Nephron progenitor cell (in vitro differentiated cells): ENCODE measurements at places on chromosomes 3 and 15.
A peak's percentile ranks its signal among the peaks of the same experiment; 100 is the strongest.

DNA sequence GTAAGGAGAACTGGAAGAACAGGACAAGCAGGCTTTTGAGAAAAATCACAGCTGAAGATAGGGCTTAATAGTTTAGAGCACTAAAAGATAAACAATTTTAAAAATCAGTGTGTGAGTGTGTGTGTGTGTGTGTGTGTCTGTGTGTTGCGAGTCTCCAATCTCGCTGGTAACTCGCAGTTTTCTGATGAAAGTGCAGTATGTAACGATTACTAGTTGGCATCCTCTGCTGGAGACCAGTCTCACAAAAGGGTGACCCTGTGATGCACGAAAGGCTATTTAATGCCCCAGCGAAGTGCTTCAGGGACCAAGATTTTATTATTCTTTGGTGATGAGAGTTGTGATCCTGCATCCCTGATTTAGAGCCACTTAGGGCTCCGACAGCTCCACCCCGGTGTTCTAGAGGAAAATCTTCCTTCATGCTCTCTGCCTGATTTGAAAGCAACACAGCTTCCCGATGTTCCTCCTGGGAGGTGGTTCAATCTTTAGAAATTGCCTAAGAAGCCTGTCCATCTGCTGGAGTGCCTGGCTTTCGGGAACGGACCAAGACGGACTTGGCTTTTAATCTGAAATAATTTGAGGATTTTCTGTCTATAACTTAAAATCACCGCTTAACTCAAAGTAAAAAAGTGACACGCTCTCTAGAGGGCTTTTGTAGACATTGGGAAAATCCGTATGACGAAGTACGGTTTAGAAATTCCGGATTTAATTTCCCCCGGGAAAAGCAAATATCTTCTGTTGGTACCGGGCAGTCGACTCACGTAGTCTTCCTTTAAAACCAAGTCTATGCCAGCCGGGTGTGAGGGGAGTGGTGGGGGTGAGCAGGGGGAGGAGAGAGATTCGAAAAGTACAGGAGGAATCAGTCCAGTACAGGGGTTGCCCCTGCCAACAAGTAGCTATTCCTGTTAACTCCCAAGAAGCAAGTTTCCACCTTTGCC lies 1.1 kb upstream of the ALCAM start:
- DNase-seq = peak; percentile 12

DNA sequence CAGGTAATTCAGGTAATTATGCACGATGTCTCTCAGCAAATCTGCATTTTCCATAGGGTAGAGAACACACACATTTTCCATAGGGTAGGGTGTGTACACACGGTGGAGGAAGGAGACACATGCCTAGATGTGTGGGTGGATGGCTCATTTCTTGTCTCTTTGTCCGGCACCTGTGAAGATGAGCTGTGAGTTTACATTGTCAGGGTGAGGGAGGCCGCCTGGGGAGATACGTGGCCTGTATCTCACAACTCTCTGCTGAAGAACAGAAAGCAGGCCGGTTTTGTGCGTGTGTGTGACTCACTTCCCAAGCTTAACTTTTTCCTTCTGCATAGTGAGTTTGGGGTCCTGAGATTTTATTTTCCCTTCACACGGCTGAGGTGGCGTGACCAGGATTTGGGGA lies 60.3 kb downstream of the SLC6A6 start:
- no peak for DNase-seq

- no peak for DNase-seq
Measured at GRCh38 chr3:172339892-172340291, 108.4 kb downstream of the GHSR start.

DNA sequence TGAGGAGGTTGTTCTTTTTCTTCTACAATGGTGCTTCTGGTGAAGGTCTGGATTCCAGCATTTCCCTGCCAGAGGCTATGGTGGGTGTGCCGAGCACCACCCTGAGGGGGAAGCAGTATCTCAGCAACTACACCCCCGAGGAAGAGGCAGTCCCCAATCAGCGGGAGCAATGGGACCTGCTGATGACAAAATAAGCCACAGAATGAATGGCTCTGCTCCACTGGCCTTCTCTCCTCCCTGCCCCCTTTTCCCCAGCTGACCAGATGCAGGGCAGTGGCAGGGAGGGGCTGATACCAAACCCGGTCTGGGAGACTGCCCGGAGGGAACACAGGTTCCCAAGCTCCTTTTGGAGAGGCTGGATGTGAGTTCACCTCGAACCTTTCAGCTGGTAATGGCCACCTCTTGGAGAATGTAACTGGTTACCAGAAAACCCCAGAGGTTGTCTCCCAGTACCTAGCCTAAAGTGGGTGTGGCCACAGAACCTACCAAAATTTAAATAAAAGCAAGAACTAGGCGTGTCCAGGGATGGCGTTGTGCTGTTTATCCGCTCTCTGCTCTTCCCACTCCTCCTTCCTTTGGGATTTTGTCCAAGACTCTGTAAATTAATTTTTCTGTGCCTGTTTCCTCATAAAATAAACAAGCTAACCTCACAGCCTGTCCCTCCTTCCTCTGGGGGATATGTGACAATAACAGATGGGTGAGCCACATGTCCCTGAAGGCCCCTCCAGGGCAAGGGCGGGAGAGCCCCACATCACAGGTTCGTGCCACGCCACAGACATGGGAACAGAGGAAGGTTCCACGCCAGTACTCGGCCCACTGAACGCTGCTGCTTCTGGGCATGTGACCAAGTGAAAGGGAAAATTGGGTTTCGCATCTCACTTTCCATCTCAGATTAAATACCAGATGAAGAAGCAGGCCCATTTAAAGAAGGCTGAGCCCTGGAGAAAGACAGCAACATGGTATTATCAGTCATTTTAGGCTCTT lies 35.1 kb upstream of the SPTBN5 start:
- DNase-seq = no peak

- no peak for DNase-seq
Measured at GRCh38 chr3:1138036-1138435, 45.2 kb downstream of the CNTN6 start.

DNA sequence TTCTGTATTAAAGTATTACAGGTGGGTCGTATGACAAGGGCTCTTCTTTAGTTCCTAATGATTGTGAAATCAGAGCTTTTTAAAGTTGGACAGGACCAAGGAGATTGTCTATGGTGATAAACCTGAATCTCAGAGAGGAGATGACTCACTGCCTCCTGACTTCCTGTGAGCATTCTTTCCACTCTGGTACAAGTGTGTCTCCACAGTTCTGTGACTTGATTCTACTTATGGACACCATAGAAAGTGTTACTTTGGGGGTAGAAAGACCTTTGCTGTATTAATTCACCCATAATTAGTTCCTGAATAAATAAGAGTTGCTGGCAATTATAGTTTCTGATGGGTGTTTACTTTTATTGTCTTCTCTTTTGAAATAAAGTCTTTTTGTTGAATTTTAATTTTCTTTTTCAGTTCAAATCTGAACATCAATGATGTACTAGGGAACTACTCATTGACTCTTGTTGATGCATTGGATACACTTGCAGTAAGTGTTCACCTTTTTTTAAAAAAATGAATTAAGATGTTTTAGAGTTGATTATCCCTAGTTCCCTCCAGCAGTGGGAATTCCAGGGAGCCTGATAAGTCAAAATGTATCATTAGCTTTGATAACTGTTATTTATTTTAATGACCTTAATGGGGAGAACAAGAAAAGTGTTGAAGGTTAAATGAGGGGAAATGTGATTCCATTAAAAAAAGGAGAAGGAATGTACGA lies 7.4 kb downstream of the EDEM1 start:
- DNase-seq = no peak

DNA sequence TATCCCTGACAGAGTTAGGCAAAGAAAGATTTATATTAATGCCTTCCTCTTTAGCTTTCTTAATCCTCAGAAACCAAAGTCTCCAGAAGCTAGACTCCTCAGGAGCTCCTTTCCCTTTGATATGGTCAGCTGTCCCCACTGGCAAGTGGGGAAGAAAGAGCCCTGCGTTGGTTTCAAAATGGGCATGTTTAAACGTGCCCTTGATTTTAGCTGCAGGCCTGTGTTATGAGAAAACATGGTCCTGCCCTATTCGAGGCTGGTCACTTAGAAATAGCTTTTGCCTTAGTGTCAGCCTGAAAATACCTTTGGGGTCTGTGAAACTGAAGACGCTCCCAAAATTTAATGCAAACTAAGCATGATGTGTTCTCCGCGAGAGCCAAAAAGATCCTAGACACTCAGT lies 135.5 kb upstream of the RARB start:
- no peak for DNase-seq

GRCh38 chr15:26129852-26130251 lies 266.7 kb upstream of the ATP10A start:
- no peak for DNase-seq

GRCh38 chr3:52221141-52221562 lies 4.3 kb downstream of the TLR9 start:
- DNase-seq = no peak
